ENCODE measurements at places on chromosomes 12 and 14. TPM values are rescaled to one million over a fixed set of nuclear protein-coding genes. Genes with fewer than 3 reads are reported as not detected.

The ASCL1 gene
- not detected for total RNA-seq

The SERPINA9 gene
- not detected for total RNA-seq

The MYBPC1 gene
- total RNA-seq: 0.44 TPM

The PNP gene
- 117 TPM for total RNA-seq

The SLC35F4 gene
- not detected for total RNA-seq

The KRT86 gene
- not detected for total RNA-seq

The CATSPERB gene
- total RNA-seq: not detected

The KRT83 gene
- not detected for total RNA-seq

The POU6F1 gene
- 0.41 TPM for total RNA-seq

The OVCH1 gene
- total RNA-seq: not detected

- H3K4me3 ChIP-seq: no peak overlapping the region
- no peaks in the 10 kb centered on the region for H3K27me3 ChIP-seq
- no peak overlapping the region for H3K27ac ChIP-seq
- no peaks in the 10 kb centered on the region for H3K36me3 ChIP-seq
Measured at GRCh38 chr14:72763892-72764291, 130.0 kb downstream of the DPF3 start.

DNA sequence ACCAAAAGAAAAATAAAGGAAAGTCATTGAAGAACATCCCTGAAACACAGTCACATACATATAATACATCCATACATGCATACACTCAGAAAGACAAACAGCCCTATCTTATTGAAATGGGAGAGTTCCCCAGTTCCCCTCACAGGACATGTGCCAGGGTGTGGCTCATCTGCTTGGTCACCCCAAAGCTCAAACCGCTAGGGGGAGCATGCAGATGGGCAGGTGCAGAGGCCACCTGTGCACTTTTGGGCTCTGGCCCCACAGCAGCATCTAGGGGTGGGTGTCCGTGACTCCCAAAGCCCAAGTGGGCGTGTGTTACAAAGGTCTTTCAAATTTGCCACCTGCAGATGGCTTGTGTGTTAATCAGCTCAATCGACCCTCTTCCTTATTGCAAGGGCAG lies 75.2 kb downstream of the CMAS start:
- DNase-seq: peak; percentile 9
- H3K36me3 ChIP-seq: no peaks in the 10 kb centered on the region
- no peaks in the 10 kb centered on the region for H3K4me1 ChIP-seq
- no peak overlapping the region for H3K4me3 ChIP-seq
- H3K27me3 ChIP-seq: no peaks in the 10 kb centered on the region

GRCh38 chr12:90982170-90982569 lies 22.6 kb downstream of the EPYC start:
- H3K27me3 ChIP-seq: no peaks in the 10 kb centered on the region
- H3K27ac ChIP-seq: no peak overlapping the region
- no peaks in the 10 kb centered on the region for H3K36me3 ChIP-seq
- no peak for DNase-seq
- H3K4me3 ChIP-seq: no peak overlapping the region

DNA sequence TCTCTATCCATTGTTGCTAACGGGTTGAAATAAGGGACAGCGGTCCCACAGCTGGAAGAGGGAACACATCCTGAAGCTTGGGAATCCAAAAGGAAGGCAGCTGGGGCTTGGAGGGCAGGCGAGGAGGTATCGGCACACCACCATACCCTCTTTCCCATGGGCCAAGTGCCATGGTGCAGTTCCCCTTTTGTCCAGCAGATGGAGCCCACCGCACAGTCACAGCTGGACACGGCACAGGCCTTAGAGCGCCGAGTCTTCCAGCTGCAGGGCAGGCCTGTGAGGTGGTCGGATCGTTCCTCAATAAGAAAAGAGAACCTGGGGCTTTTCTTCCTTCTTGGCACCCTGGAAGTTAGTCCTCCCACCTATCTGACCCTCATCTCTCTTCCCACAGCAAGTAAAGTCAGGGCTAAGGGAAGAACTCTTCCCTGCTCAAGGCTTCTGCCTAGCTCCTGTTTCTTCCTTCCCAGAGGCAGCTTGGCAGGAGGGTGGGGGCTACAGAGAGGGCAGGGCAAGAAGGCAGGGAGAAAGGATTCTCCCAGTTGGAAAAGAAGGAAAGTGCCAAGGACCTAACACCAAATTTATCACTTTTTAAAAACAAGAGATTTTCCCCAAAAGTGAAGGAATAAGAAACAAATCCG lies 8.6 kb downstream of the PPP1R1A start:
- no peak overlapping the region for H3K4me3 ChIP-seq
- H3K27ac ChIP-seq: no peak overlapping the region
- DNase-seq: peak; percentile 49
- H3K27me3 ChIP-seq: no peaks in the 10 kb centered on the region

DNA sequence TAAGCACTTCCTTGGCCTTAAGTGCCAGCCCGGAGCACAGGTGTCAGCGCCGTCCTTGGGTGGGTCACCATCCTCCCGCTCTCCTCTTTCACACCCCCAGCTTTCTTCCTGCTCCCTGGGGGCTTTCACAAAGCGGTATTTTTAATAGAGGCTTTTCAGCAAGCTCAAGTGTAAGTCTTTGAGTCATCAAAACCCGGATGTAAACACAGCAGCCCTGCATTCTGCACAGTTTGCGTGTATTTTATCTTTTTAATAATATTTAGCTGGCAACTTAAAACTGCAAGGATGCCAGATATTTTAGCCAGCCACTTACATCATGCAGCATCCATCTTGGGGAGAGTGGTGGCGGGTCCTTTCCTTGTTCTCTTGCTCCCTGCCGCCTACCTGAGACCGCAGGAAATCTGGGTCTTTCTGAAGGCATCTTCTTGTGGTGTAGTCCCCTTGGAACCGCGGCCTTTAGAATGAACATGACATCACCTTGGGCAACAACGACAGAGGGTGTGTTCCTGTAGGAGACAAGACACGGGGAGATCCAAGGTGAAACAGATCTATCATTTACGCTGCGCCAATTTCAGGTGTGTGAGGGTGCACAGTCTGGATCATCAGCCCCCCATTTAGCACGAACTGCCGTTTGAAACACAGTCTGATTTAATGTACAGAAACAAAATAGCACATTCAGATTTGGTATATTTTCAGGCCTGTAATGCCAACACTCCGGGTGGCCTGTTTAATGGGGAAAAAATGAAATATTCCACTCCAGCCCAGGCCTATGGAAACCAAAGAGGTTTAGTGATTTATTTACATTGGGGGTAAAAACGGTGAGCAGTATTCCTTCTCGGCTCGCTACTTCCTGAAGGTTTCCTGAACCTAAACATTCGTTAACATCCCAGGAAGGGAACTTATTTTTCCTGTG lies 12.5 kb upstream of the IRF2BPL start:
- H3K27ac ChIP-seq: peak overlapping the region; percentile 84
- H3K4me3 ChIP-seq: peak overlapping the region; percentile 46
- H3K4me1 ChIP-seq: peaks cover 90% of the 10 kb centered on the region

GRCh38 chr14:36300337-36300736 lies 20.1 kb downstream of the MBIP start:
- H3K4me1 ChIP-seq: peaks cover 11% of the 10 kb centered on the region
- peak; percentile 47 for DNase-seq
- no peak overlapping the region for H3K4me3 ChIP-seq
- no peak overlapping the region for H3K27ac ChIP-seq

DNA sequence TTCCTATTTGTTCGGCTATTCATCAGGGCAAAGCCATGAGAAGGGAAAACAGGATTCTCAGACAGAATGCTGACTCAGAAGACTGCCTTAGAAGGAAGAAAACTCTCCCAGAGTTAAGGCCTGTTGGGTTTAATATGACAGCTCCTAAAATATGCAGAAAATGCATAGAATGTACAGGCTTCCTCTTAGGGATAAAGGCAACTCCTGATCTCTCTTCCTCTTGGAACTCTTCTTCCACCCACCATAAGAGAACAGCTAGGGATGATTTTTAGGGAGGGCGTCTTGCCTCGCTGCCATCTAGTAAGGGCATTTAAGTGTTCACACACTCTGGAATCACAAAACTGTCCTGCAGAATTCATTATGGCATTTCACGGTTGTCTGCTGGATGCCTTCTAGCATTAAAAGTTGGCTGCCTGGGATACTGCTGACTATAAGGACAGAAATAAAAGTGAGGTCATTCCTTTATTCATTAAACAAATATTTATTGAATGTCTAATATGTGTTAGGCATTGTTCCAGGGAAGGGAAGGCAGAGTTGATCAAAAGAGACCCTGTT lies 73.7 kb downstream of the DCAF5 start:
- H3K27me3 ChIP-seq: no peaks in the 10 kb centered on the region
- H3K36me3 ChIP-seq: 0 out of 3 replicates have a peak, but pooled peaks cover 26% of the 10 kb centered on the region
- H3K27ac ChIP-seq: no peak overlapping the region
- H3K4me3 ChIP-seq: no peak overlapping the region

DNA sequence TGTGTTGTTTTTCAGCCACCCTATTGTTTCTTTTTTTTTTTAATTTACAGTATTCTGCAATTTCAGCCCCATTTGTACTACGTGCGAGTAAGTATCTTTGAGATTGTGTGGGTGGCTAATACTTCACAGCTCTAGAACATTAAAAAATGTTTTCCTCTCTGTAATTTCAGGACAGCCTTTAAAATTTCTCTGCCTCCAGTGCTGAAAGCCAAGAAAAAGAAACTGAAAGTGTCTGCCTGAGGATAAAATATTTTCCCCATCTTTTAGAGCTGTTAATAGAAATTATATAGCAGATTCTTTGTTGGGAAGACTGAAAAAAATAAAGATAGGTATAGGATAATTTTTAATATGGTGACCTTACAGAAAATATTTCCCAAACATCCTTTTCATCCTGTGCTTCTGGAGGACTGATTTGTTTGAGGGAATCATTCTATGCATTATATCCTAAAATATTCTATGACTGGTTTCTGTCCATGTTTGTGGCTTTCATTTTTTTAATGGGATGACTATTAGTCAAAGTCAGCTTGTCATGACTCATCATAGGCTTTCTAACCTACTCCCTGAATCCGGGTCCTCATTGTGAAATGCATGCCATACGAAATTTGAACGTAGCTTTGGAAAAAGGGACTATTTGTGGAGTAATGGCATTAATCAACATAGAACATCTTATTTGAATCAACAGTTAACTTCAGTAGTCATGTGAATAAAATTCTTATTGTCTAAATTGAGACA lies 10.8 kb upstream of the TCTN2 start:
- no peaks in the 10 kb centered on the region for H3K4me1 ChIP-seq
- DNase-seq: no peak
- no peaks in the 10 kb centered on the region for H3K27me3 ChIP-seq
- peaks cover 2% of the 10 kb centered on the region for H3K36me3 ChIP-seq

DNA sequence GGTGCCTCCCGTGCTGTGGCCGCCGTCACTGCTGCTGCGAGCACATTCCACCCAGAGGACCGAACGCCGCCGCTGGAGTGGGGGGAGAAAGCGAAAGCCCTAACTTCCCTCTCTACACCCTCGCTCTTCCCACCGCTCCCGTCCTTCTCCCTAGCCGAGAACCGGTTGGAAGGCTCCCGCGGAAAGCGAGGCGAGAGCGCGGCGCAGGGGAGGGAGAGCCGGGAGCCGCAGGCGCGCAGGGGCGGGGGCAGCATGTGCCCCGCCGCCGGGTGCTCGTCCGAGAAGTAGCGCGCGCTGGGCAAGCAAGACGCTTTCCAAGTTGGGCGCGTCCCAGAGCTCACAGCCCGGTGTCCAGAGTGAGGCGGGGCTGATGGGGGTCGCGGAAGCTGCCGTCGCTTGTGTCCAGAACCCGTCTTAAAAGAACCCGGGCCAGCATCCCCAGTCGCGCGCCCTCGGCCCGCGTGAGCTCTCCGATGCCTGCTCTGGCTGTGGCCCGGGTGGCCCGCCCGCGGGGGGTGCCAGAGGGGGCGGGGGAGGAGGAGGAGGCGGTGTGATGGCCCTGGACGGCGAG lies at the start of gene TRHDE:
Gene TRHDE, plus strand, starts transcription at position 280 of the 571 bp plus-strand sequence. Its CDS starts 274 bp downstream, at position 554.
- H3K27me3 ChIP-seq: peaks cover 8% of the 10 kb centered on the region
- H3K4me3 ChIP-seq: peak within 1 kb of the TSS; percentile 34
- H3K27ac ChIP-seq: no peak within 1 kb of the TSS
- H3K36me3 ChIP-seq: no peaks in the 10 kb centered on the region

DNA sequence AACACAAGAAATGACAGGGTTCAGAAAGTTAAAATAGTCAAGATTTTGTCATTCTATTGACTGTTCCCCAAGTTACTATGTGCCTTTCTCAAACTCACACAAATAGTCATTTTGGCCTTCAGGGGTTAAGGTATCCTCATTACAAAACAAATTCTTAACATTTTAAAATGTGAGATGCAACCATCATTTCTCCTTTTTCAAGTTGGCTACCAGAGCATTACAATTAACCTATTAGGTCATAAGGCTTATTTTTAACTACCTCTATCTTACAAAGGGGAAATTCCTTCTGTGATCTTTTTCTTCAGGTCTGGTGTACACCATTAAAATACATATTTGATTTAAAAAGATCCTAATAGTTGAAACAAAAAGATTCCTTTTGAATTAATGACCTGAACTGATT lies 61.2 kb downstream of the SLC38A1 start:
- H3K27me3 ChIP-seq: no peaks in the 10 kb centered on the region
- peaks cover 71% of the 10 kb centered on the region for H3K36me3 ChIP-seq
- H3K4me1 ChIP-seq: peaks cover 16% of the 10 kb centered on the region
- no peak overlapping the region for H3K27ac ChIP-seq

- no peak overlapping the region for H3K4me3 ChIP-seq
- no peak overlapping the region for H3K27ac ChIP-seq
- H3K27me3 ChIP-seq: no peaks in the 10 kb centered on the region
- 0 out of 2 replicates have a peak, but pooled peaks cover 4% of the 10 kb centered on the region for H3K4me1 ChIP-seq
- no peaks in the 10 kb centered on the region for H3K36me3 ChIP-seq
Measured at GRCh38 chr14:85512451-85512850, 17.5 kb upstream of the FLRT2 start.

Measured in HepG2 (cell line).